ENCODE measurements at places on chromosomes 2 and 18. TPM values are rescaled to one million over a fixed set of nuclear protein-coding genes. Genes with fewer than 3 reads are reported as not detected.

- DNase-seq, result peak; percentile 98
These were observed 124.6 kb downstream of the LRATD1 start for GRCh38 chr2:14756981-14757657.

DNA sequence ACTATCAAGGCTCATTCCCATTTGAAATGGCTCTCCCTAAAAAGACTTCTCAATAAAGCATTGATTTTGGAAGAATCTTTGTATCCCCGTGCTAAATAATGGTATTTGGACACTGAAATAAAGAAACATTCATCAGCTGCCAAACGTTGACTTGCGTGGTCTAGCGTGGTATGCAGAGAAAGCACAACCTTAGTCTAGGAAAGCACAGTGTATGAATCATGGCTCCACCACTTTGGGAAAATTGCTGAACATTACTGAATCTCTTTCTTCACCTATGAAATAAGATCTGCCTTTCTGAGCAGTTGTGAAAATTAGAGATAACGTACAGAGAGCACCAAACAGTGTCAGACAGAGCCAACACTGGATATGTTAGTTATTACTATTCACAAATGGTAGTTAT is 353.9 kb downstream of the SS18 start:
- DNase-seq, result no peak

DNA sequence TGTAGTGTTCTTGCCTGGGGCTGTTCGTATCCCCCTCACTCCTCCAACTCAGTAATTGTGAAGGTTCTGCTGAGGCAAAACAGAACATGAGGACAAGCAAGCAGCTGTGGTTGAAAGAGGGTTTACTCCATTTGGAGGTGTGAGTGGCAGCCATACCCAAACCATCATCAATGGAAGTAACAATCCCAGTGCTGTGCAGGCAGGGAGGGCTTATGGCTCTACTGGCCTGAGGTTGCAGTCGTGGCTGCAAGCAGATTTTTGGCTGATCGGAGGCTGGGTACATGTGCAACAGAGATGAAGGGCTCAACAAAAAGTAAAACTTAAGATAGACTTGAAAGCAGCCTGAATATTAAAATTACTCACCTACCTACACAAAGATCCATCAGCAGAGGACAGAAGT is 13.2 kb downstream of the SRSF7 start:
- no peak for DNase-seq

DNA sequence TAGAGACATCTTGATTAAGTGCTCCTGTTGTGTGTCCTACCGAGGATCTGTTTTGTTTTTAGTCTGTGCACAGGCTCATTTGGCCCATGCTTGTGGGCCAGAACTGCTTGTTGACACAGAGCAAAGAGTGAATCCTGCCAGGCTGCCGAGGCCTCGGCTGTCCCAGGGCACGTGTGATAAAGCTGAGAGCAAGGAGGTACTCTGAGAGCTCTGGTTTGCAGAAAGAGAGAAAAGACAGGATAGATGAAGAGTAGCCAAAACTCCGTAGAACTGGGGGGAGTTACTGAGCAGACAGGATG is 175.1 kb downstream of the FAM210A start:
- DNase-seq, result no peak

- DNase-seq, result no peak
These were observed 421 bp upstream of the CNTNAP5 start for GRCh38 chr2:124024561-124025170.

GRCh38 chr2:37774976-37775907 is 103.8 kb upstream of the CDC42EP3 start:
- peak; percentile 34 for DNase-seq

DNA sequence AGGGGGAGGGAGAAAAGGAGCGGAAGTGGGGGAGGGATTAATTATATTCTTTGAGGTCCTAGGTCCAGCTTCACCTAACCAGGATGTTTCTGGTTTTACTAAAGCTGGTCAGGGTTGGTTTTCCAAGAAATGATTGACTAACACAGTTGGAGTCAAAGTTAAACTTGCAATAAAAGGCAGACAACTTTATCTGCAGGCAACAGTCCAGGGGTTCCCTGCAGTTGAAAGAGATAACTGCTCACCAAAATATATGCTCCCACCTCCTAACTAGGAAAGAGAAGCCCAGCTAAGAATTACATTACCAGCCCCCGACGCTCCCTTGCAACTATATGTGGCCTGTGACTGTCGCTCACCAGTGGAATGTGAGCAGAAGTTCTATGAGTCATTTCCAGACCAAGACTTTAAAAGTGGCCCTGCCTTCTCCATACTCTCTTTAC is 140.0 kb upstream of the PKDCC start:
- DNase-seq, result no peak

- no peak for DNase-seq
These were observed 147.9 kb upstream of the ID2 start for GRCh38 chr2:8533923-8534322.

- DNase-seq, result no peak
These were observed 272.1 kb downstream of the GBX2 start for GRCh38 chr2:235896061-235896460.

- DNase-seq, result no peak
These were observed 26.5 kb upstream of the ERICH2 start for GRCh38 chr2:170743530-170744239.

DNA sequence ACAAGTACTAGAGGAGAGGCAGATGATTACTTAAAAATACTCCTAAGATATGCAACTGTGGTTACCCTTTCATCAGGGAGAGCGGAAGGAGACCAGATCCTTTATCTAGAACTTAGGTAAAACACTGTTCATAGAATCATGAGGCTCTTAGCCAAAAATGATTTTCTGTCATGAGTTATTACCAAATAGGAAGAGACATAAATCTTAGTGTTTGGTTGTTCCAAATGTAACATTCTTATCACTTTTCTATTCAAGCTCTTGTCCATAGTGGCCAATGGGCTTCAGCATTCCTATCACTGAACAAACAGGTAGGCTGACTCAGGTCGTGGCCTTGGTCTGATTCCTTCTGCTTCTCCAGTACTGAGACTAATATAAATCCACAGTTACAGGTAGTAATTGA is 38.5 kb downstream of the RPRD1A start:
- DNase-seq, result no peak

GRCh38 chr2:86417961-86418360 is 23.2 kb upstream of the KDM3A start:
- DNase-seq, result peak; percentile 90

GRCh38 chr18:65436430-65436829 is 314.4 kb upstream of the CDH7 start:
- no peak for DNase-seq

- DNase-seq, result peak; percentile 78
These were observed 101.9 kb downstream of the USP40 start for GRCh38 chr2:233464531-233465240.

GRCh38 chr2:112304298-112304941 is 29.0 kb downstream of the ZC3H6 start:
- no peak for DNase-seq

DNA sequence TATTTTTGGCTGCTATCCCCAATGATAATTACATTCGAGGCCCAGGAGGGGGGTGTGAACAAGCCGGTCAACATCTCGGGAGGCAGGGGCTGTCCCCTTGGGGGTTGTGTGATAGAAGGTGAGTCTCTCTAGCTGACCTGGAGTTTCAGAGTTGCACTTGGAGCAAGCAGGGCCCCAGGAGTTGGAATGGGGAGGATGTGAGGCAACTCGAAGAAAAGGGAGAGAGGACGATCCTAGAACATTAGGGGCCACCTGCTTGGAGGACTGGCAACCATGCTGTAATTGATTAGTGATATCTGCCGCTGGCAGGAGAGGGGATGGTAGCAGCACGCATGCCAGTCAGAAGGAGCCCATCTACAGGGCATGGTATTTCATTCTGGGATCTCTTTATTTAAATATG is 122.6 kb downstream of the CTIF start:
- DNase-seq, result no peak

- no peak for DNase-seq
These were observed 65.8 kb downstream of the KCTD1 start for GRCh38 chr18:26482569-26482968.

DNA sequence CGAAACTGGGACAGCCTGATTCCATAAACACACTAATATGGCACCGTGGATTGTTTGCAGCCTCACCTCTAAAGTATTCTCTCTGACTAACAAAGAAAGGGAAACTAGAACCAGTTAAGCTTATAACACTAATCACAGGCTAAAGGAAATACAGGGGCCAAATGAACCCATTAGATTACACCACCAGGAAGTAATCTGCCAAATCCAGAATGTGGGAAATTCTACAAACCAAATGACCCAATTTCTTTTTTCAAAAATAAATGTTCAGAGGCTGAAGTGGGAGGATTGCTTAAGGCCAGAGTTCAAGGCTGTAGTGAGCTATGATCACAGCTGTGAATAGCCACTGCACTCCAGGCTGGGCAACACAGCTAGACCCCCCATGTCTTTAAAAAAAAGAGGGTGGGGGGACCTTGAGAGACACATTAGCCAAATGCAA is 1.5 kb upstream of the MPPE1 start:
- peak; percentile 83 for DNase-seq

- no peak for DNase-seq
These were observed 182.4 kb downstream of the PTPRM start for GRCh38 chr18:7749510-7749981.

DNA sequence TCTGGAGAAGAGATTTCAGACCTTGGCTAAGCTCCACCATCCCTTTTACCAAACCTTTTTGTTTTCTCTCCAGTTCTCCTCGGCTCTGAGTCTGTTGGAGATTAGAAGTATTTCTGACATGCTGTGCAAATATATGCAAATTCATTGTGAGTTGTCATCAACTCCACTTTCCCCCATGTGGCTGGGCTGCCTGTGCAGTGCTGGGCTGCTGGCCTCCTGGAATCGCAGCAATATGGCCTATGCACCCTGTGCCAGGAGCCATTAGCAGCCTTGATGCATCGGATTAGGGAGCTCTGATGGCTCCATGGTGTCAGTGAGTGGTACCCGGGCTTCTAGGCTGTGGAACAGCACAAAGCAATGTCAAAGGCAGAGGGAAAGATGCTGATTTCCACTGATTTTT is 80.0 kb downstream of the GPR39 start:
- DNase-seq, result no peak

GRCh38 chr2:101610750-101611315 is 86.7 kb upstream of the MAP4K4 start:
- DNase-seq, result no peak

DNA sequence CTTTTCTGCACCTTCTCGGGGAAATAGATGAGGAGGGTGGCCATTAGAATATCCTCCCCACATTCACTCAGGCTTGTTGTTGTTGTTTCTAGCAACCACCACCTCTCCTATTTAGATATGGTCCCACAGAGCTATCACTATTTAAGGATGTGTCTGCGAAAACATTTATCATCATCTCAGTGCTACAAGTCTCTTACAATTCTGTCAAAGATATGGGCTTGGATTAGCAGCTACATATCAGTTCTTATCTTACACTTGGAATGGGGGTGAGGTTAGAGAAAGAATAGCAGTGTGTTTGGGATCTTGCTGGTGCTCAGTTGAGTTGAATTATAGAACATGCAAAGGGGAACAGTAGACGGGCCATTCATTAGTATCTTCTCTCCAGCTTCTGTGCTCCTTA is 546.1 kb downstream of the PARD3B start:
- no peak for DNase-seq

GRCh38 chr2:239470151-239470900 is 69.5 kb upstream of the HDAC4 start:
- no peak for DNase-seq

DNA sequence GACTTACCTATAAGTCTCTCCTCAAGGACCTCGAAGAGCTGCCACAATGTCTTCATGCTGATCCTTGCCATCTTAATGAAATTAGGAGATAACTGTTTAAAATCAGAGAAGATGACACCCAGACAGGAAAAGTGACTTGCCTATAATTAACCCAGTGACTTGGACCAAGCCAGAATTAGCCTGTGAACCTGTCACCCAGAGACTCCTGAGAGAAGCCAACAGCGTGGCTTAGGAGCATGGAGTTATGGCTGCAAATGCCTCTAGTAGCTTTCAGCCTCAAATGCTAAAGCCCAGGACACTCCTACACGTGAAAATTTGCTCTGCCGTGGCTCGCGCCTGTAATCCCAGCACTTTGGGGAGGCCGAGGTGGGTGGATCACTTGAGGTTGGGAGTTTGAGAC is 104.2 kb downstream of the GBX2 start:
- no peak for DNase-seq

DNA sequence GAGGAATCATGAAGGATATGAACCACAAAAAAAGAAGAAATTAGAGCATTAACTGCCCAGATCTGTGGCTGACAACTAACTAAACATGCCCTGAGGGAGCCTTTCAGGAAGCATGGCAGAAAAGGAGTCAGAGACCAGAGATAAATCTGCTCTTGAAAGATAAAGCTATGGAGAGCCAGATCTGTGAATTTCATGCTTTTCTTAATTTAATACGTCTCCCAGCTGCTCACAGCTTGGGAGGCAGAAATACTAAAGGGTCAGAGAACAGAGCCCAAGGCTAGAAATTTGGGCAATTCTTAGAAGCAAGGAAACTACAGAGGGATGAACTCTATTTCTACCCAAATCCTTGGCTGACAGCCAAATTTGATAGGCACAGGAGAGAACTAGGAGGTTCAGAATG is 223.0 kb upstream of the DPP10 start:
- DNase-seq, result no peak

DNA sequence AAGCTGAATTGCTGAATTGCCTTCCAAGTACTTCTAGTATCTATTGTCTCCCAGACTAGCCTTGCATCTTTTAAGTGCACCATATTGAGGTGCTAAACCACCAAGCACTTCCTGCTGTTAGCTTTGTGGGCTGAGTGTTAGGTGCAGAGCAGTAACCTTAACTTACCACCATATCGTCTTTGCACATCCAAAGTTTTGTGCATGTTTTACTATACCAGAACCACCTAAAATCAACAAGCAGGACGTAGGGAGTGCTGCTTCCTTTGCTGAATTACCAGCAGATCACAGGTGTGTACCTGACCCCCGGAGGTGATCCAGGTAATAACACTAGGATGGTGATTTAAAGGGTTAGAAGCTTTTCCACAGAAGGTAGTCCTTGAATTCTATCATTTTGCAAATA is 359.9 kb upstream of the HNRNPA3 start:
- no peak for DNase-seq

DNA sequence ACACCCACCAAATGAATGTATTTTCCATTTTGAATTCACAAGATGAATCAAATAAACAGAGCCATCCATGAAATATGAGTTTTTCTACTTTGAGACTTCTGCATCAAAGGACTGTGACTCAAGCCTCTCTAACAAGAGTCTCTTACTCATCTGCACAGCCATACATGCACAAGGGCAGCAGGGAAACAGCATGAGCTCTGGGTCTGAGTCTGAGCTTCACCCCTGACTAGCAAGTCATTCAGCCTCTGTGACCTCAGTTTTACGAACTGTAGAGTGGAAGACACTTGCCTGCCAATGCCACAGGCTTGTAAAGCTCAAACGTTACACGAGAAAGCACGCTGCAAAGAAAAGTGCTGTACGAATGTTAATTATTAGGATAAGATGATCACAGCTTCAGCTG is 42.9 kb downstream of the MREG start:
- peak; percentile 66 for DNase-seq

The NYAP2 gene
- total RNA-seq, result not detected

The FAHD2B gene
- total RNA-seq, result 13.4 TPM

The CTAGE1 gene
- total RNA-seq, result under 0.01 TPM

The MARCHF4 gene
- total RNA-seq, result not detected

The LINC00305 gene
- total RNA-seq, result not detected

The EVA1A gene
- total RNA-seq, result 4.6 TPM

The LDLRAD4 gene
- total RNA-seq, result not detected

The ACMSD gene
- not detected for total RNA-seq

The VAMP5 gene
- total RNA-seq, result 5.5 TPM

The KANSL1L gene
- total RNA-seq, result 8.7 TPM

The IL36RN gene
- 1.9 TPM for total RNA-seq

The EFR3B gene
- total RNA-seq, result 0.13 TPM

The MYOM1 gene
- total RNA-seq, result 0.38 TPM

The ABCG8 gene
- total RNA-seq, result under 0.01 TPM

The C2orf80 gene
- not detected for total RNA-seq

Data from bronchial epithelial cell (primary cell).